ENCODE measurements at places on chromosomes 5 and 9.
A peak's percentile ranks its signal among the peaks of the same experiment; 100 is the strongest.

GRCh38 chr9:111456529-111456928 is 27.7 kb downstream of the ECPAS start:
- no peak for DNase-seq

DNA sequence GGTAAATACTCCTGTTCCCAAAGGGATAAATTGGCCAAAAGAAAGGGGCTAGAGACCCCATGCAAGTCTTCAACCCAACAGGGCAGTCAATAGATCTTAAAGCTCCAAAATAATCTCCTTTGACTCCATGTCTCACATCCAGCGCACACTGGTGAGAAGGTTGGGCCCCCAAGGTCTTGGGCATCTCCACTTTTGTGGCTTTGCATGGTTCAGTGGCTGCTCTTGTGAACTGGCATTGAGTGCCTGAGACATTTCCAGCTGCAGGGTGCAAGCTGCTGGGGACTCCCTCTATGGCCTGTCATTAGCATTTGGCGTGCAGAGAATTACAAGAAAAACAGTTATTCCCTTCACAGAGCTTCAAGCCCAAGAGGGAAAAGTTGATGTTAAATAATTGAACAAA is 224.7 kb downstream of the MTRR start:
- DNase-seq: no peak

- DNase-seq: no peak
Measured at GRCh38 chr5:24644761-24645160, at the start of gene CDH10. TSS of gene CDH10 (minus strand) at chr5:24644978. CDS start at chr5:24593490, 51,488 bp downstream.

- DNase-seq: no peak
Measured at GRCh38 chr5:60463179-60463868, 236.6 kb downstream of the DEPDC1B start.

- no peak for DNase-seq
Measured at GRCh38 chr5:153081385-153081784, 409.1 kb upstream of the GRIA1 start.

DNA sequence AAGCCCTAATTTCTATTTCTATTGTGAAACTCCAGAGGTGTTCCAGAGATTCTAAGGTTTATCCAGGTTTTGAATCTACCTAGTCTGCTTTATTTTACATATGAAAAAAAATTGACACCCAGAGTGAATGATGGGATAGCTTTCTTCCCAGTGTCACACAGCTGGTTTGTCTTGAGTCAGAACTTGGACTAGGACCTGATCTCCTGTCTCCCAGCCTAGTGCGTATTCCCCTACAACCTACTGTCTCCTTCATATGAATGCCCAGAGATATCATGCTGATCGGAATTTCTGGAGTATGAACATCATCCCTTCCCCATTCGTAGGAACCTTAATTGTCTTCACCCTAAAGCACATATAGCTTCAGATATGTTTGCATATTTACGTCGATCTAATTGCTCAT is 524.2 kb downstream of the SPATA31D1 start:
- no peak for DNase-seq

DNA sequence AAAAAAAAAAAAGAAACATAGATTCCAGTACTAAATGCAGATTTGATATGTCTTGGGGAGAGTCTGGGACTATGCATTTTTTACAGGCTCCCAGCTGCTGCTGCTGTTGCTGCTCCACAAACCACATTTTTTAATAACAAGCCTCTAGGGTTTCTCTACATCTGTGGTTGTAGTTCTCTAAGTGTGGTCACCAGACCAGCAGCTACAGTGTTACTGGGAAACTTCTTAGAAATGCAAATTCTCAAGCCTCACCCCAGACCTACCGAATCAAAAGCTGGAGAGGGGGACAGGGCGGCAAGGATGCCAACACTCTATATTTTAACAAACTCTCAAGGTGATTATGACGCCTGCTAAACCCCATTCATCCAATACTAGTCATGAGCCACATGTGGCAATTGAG is 293.4 kb upstream of the PTGER4 start:
- DNase-seq: peak; percentile 45

DNA sequence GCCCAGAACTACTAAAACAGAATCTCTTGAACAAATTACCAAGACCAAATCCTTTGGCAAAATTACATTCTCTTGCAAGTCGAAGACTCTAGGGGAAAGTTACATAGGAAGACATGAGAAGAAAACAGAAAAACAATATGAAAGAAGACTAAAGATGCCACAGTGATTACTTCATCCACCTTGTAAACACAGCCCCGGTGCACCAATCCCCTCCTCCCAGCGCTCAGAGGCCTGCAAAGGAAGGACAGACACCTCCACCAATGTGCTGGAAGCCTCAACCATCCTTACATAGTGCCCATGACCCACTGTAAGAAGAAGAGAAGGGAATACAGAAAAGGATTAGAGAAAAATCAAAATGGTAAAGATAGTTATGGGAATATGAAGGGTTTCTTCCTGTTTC is 218.5 kb downstream of the SPOCK1 start:
- DNase-seq: no peak

DNA sequence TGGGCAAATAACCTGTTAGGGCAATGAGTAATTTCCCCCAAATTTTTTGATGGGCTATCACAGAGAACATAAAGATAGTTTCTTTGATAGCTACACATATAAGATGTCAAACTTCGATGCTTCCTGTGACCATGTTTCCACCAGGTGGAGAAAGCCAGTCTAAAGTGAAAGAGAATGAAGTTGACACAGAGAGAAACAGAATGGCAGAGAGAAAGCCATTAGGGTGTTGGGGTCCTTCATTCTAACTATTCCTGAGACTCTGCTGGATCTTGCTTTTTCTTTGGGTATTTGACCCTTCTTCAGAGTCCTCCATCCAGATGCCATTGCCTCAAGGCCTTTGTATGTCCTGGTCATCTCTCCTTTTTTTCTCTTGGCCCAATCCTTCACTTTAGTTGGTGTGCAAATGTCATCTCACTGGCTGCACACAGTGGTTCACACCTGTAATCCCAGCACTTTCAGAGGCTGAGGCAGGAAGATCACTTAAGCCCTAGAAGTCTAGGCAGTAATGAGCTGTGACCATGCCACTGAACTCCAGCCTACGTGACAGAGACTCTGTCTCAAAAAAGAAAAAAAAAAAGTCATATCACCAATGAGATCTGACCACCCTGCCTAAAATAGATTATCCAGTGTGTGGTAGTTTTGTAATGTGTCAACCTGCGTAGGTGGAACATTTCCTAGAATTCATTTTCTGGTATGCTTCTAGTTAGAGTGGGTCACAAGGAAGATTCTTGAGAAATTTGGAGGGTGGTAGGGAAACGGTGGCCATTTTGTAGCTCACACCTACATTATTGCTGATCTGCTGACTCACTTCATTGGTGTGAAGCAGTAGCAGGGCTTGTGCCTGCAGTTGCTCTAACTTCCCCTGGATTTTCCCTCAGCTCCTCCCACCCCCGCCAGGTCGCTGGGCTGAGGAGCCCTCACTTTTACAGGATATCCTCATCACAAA is 20.8 kb upstream of the KIF2A start:
- DNase-seq: peak; percentile 54

GRCh38 chr5:112848116-112848811 is 12.8 kb upstream of the SRP19 start:
- peak; percentile 81 for DNase-seq

DNA sequence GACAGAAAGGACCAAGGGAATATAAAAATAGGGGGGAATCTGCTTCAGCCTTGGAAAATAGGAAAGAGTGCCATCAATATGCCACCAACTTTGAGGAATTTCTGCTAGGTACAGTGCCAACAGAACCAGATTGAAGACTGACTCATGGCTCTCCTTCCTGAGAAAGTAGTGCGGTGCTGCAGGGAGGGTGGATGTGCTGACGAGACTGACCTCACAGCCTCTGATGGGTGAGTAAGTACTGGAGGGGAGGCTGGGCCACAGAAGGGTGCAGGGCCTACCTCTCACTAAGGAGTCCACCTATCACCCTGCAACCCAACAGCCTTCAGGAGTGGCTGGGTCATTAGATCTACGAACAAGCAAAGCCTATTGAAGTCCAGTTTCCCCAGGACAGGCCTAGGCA is 187.6 kb downstream of the GABBR2 start:
- no peak for DNase-seq

DNA sequence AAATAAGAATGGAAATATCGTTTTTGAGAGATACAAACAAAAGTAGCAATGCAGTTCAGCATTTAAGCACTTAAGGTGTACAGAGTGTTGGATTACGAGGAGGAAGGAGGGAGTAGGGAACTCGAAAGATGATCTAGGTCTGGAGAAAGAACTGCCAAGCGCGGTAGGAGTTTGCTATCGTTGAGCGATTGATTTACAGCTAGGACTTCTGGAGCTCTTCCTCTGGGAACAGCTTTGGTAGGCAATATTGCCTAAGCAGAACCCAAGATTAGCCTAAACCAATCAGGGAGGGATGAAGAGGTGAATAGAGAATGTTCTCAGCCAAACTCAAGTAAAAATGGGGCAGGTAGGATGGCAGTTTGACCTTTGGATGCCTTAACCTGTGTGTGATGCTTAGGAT is 965 bp downstream of the CLTA start:
- peak; percentile 32 for DNase-seq

- no peak for DNase-seq
Measured at GRCh38 chr5:74630453-74631066, 10.0 kb downstream of the ENC1 start.

DNA sequence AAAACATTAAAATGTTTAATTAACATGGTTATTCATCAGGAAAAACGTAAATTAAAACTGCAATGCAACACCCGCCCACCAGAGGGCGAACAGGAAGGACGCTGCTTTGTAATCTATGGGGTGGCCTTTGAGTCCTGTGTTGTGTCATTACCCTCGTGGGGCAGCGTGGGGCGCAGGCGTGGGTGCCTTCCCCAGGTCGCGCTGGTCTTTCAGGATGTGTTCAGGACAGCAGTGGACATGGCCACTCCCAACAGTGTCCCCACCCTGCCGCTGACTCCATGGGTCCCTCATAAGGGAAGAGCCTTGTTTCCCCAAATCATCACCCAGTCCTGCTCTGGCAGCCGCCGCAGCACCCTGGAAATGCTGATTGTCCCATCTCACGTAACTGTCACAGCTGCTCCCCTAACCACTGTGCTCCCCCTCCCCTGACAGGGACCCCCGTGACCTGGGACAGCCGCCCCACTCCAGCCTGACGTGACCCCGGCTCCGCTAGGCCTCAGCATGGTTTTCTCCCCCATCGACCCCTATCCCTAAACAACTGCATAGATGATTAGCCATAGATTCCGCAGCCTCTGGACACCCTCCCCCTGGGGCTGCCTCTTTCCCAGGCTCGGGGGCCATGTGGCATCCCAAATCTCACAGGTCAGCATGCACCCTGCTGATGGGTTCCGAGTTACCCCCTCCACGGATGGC is 36.4 kb downstream of the GLT6D1 start:
- DNase-seq: peak; percentile 72

GRCh38 chr5:179240561-179240960 is 104.7 kb downstream of the ADAMTS2 start:
- no peak for DNase-seq

Measured in suppressor macrophage (primary cell).